WTC11 (cell line): ENCODE measurements at places on chromosomes 4 and X. TPM values are rescaled to one million over a fixed set of nuclear protein-coding genes. Genes with fewer than 3 reads are reported as not detected.

Gene RHOXF2
- total RNA-seq: 0.07 to 0.20 TPM in 2 of 3 replicates, not detected in the other

- H3K27me3 ChIP-seq: no peaks in the 10 kb centered on the region
- H3K4me3 ChIP-seq: no peak overlapping the region
- H3K4me1 ChIP-seq: peaks cover 12% of the 10 kb centered on the region
- DNase-seq: no peak
- no peaks in the 10 kb centered on the region for H3K36me3 ChIP-seq
Observed at GRCh38 chr4:118941799-118942198, 53.1 kb downstream of the SYNPO2 start.

DNA sequence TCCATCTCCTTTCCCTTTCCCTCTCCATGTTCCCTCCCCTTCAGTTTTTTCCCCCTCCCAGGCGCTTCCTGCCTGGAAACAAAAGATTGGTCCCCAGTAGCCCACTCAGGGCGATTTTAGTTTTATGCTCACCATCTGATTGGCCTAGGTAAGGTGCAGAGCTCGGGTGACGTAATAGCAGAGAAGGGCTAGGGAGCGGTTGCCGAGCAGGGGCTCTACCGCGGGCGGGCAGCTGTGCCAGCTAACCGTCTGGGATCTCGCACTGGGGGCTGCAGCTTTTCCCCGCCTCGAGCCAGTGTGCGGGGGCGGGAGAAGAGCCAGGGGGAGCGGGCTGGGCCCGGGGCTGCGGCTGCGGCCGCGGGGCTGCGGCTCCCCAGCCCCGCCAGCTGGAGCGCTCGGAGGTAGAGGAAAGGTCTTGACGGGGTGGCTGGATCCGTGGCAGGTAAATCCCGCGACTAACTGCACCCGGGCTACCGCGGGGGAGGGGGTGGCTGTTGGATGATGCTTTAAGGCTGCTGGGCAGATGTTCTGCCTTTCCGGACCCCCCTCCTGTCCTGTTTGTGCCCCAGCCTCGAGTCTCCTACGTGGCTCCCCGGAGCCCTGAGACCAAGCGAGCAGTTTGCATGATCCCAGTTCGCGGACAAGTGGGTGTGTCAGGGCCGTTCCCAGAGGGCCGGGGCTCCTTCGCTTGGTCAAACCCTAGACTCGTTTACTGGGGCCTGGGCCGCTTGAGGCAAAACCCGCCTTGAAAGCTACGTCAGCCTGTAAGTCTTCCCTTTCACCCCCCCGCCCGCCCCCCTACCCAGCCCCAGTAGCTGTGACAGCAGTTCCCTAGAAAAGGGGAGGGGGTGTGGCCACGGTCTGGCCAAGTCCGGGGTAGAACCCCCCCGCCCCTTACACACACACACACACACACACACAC, at the start of gene PAK3:
PAK3 (plus strand) TSS at position 218 of the 922 bp plus-strand sequence. CDS start 26,913 bp downstream, outside the sequence.
- H3K4me1 ChIP-seq: peaks cover 26% of the 10 kb centered on the region
- H3K27me3 ChIP-seq: no peaks in the 10 kb centered on the region; the same call in 1 of the 2 replicates
- DNase-seq: peak; percentile 41
- peak within 1 kb of the TSS; percentile 90 for H3K4me3 ChIP-seq

DNA sequence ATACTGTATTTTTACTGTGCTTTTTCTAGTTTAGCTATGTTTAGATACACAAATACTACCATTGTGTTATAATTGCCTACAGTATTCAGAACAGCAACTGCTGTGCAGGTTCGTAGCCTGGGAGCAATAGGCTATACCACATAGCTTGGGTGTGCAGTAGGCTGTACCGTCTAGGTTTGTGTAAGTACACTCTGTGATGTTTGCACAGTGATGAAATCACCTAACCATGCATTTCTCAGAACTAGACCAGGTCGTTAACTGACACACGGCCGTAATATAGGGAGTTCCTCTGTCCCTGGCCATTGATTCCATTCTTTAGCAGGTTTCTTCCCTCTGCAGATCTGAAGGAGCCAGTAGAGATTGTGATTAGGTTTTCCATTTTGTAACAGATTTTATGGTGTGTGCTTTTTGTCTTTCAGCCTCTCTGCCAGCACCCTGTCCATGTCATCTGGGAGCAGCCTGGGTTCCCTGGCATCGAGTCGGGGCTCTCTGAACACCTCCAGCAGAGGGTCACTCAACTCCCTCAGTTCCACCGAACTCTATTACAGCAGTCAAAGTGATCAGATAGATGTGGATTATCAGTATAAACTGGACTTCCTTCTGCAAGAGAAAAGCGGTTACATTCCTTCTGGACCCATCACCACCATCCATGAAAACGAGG, 59.5 kb downstream of the CLDN22 start:
- no peak overlapping the region for H3K4me3 ChIP-seq
- H3K27me3 ChIP-seq: no peaks in the 10 kb centered on the region
- no peak for DNase-seq
- H3K27ac ChIP-seq: no peak overlapping the region
- H3K4me1 ChIP-seq: peaks cover 40% of the 10 kb centered on the region

- no peak for DNase-seq
- H3K27ac ChIP-seq: no peak overlapping the region
- no peak overlapping the region for H3K4me3 ChIP-seq
- no peaks in the 10 kb centered on the region for H3K36me3 ChIP-seq
- H3K4me1 ChIP-seq: peaks cover 6% of the 10 kb centered on the region; the same call in 1 of the 2 replicates
- H3K27me3 ChIP-seq: no peaks in the 10 kb centered on the region
Observed at GRCh38 chrX:130851569-130851968, 51.4 kb downstream of the ENOX2 start.

GRCh38 chr4:184103527-184104264, 114.0 kb downstream of the ENPP6 start:
- H3K27me3 ChIP-seq: no peaks in the 10 kb centered on the region; the same call in 1 of the 2 replicates
- DNase-seq: peak; percentile 26
- no peak overlapping the region for H3K4me3 ChIP-seq

DNA sequence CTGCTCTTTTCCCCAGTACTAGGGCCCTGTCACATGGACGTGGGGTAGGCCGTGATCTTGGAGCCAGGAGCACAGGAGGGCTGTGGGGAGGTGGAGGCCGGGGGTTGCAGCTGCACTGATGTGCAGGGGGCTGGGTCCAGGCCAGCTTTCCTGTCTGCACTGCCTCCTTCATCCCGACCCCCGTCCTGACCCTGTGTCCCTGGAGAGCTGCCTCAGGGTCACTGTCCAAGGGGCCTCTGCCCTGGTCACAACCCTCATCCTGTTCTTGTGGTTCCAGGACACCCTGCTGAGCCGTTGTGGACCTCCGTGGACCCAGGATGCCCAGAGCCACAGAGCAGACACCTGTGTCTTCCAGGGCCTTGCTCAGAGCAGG, 91.7 kb upstream of the ADRA2C start:
- no peaks in the 10 kb centered on the region; the same call in 1 of the 2 replicates for H3K27me3 ChIP-seq
- peak; percentile 8 for DNase-seq
- H3K4me1 ChIP-seq: peaks cover 7% of the 10 kb centered on the region
- no peaks in the 10 kb centered on the region for H3K36me3 ChIP-seq

Gene GABRA4
- total RNA-seq: 0.20 to 0.53 TPM (median 0.25 TPM) in 3 replicates

DNA sequence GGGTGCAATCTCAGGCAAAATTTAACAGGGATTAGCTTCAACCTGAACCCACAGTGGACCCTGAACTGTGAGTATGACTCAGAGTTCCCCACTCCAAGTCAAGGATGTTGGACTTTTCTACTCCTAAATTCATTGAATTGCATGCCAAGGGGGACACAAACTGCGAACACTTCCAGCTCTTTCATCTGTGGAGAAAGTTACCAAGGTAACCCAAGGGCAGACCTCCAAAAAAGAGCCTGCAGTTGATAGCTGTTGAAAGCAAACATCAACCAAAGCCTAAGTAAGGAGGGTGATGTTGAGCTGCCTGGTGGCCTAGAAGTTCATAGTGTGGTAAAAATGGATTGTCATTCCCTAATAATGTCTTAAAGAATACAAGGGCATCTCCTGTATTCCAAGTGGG, 1242.9 kb downstream of the C4orf33 start:
- no peaks in the 10 kb centered on the region; the same call in 1 of the 2 replicates for H3K36me3 ChIP-seq
- no peak overlapping the region for H3K27ac ChIP-seq
- peaks cover 11% of the 10 kb centered on the region for H3K4me1 ChIP-seq
- H3K27me3 ChIP-seq: no peaks in the 10 kb centered on the region; the same call in 1 of the 2 replicates
- no peak for DNase-seq

GRCh38 chr4:8350352-8350751, 80.8 kb downstream of the HTRA3 start:
- peaks cover 24% of the 10 kb centered on the region for H3K4me1 ChIP-seq
- no peak overlapping the region for H3K27ac ChIP-seq
- H3K36me3 ChIP-seq: peaks cover 6% of the 10 kb centered on the region
- H3K4me3 ChIP-seq: no peak overlapping the region
- H3K27me3 ChIP-seq: peaks cover 6% of the 10 kb centered on the region

Gene FAM236A
- total RNA-seq: not detected in 3 replicates

DNA sequence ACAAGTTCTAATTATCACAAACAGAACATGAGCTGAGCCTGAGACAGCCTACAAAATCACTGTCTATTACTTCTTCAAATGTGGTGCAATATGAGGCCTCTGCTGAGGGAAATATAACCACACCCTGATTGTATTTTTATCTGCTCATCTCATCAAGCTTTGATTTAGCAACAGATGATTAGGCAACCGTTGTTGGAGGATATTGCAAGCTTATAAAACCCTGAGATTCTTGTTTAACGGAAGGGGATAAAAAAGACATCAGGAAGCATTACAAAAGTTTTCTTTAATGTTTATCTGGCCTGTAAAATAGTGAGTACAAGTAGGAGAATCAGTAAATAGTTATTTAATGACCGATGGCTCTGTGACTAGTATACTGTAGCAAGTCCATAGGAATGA, 108.5 kb downstream of the ZNF330 start:
- H3K27ac ChIP-seq: no peak overlapping the region
- H3K27me3 ChIP-seq: peaks cover 13% of the 10 kb centered on the region
- H3K4me3 ChIP-seq: no peak overlapping the region

DNA sequence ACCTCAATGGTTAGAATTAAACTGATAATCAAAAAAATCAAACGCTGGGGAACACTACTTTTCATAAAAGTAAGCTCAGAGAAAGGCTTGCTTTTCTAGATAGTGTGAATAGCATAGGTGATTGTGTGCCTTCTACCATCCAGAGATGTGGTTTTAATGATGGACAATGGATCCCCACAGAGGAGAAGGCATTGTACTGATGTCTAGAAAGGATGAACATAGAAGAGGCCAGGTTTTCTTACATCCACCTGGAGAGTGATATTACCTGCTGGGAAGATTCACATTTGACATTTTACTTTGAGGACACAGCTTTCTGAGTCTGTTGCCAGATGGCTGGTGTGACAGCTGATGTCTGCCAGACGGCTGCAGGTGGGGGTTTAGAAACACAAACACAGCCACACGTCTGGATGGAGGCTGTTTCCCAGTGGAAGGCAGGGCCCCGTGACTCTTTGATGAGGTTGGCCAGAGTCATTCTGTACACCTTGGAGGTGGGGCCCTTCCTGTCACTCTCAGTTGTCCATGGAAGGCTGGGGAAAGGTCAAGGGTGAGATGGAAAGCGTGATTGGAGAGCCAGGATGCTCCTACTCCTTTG, 114.4 kb downstream of the PSAPL1 start:
- no peak overlapping the region for H3K27ac ChIP-seq
- no peak overlapping the region for H3K4me3 ChIP-seq
- peaks cover 6% of the 10 kb centered on the region for H3K36me3 ChIP-seq
- H3K4me1 ChIP-seq: peaks cover 12% of the 10 kb centered on the region
- DNase-seq: no peak

DNA sequence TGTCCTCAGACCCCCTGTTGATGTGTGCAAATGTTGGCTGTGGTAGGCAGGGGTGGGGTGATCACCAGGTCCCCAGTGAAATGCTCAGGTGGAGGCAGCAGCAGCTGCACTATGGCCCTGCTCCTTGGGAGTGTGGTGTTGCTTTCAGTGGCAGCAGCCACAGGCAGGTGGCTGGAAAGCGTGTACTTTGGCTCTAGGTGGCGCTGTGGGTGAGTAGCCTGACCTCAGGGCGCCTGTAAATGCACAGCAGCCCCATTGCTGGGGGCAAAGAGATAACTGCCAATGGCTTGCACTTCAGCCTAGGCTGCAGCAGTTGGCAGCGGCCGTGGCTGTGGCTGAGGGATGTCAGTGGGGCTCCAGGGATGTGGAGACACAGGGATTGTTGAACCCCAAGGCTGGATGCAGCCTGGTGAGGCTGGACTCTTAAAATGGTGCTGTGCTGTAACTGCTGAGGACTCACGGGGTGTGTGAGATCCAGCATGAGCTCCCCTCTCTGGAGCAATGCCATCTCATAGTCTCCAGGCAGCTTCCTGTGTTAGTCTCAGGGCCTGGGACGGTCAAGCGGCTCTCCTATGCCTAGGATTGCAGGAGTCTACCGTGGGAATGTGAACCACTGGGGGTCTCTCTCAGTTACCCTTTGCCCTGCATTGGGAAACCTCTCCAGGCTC, 421.7 kb upstream of the HTR2C start:
- H3K36me3 ChIP-seq: peaks cover 11% of the 10 kb centered on the region
- DNase-seq: peak; percentile 72
- no peak overlapping the region for H3K4me3 ChIP-seq
- no peak overlapping the region for H3K27ac ChIP-seq
- no peaks in the 10 kb centered on the region for H3K27me3 ChIP-seq
- H3K4me1 ChIP-seq: peaks cover 3% of the 10 kb centered on the region; the same call in 1 of the 2 replicates

- peaks cover 11% of the 10 kb centered on the region; the same call in 1 of the 2 replicates for H3K4me1 ChIP-seq
- no peak overlapping the region for H3K4me3 ChIP-seq
- no peak for DNase-seq
- no peaks in the 10 kb centered on the region for H3K27me3 ChIP-seq
Observed at GRCh38 chr4:40909363-40909876, 159.7 kb downstream of the NSUN7 start.

GRCh38 chr4:48175806-48176205, 41.8 kb upstream of the TXK start:
- DNase-seq: no peak
- no peak overlapping the region for H3K4me3 ChIP-seq
- peaks cover 83% of the 10 kb centered on the region for H3K4me1 ChIP-seq
- peaks cover 11% of the 10 kb centered on the region for H3K36me3 ChIP-seq

Gene ARR3
- not detected in 3 replicates for total RNA-seq

DNA sequence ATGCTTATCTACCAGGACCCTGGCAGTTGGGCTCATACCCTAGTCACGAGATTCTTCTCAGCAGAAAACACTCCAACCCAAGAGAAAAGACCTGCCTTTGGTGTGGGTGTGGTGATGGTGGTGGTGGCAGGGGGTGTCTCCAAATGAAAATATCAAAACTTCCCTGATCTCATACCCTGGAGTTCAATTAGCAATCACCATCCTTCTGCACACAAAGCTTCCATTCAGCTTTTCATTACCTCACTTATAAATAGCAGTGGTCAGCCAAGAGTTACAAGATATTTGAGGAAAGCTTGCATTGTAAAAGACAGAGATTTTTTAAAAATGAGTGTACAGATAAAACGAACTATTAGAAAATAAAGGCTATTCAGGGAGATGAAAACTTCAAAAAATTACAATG, 580.8 kb upstream of the MAGEB2 start:
- DNase-seq: no peak
- H3K4me1 ChIP-seq: no peaks in the 10 kb centered on the region
- no peaks in the 10 kb centered on the region for H3K27me3 ChIP-seq
- no peaks in the 10 kb centered on the region for H3K36me3 ChIP-seq
- no peak overlapping the region for H3K27ac ChIP-seq

- no peak for DNase-seq
- no peak overlapping the region for H3K27ac ChIP-seq
- H3K4me1 ChIP-seq: no peaks in the 10 kb centered on the region
- H3K36me3 ChIP-seq: peaks cover 2% of the 10 kb centered on the region; the same call in 1 of the 2 replicates
- no peak overlapping the region for H3K4me3 ChIP-seq
Observed at GRCh38 chr4:106953036-106953705, 82.9 kb downstream of the DKK2 start.

Gene CTAG2
- not detected in 3 replicates for total RNA-seq

- no peak overlapping the region for H3K27ac ChIP-seq
- H3K36me3 ChIP-seq: peaks cover 80% of the 10 kb centered on the region
- H3K27me3 ChIP-seq: no peaks in the 10 kb centered on the region
- no peak for DNase-seq
- no peaks in the 10 kb centered on the region for H3K4me1 ChIP-seq
Observed at GRCh38 chr4:88070031-88070430, 62.6 kb downstream of the PKD2 start.
